DMS53 (cell line): ENCODE measurements at places on chromosomes 2 and 18.
A peak's percentile ranks its signal among the peaks of the same experiment; 100 is the strongest.

GRCh38 chr2:84459944-84460429 is 907 bp upstream of the SUCLG1 start:
- no peak for DNase-seq

DNA sequence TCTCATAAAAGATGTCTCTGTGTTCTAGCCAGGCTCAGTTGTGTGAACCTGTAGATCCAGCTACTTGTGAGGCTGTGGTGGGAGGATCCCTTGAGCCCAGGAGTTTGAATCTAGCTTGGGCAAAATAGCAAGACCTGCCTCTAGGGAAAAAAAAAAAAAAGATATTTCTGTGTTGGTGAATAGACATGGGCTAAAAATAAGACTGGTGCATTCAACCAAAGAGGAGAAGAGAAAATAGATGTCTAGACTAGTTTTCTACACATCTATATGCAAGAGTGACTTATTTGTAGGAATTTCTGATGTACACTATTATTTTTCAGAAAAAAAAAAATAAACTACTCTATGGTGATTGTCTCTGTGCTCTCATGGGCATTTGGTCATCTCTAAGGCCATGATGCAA is 555.1 kb downstream of the BCL11A start:
- no peak for DNase-seq

DNA sequence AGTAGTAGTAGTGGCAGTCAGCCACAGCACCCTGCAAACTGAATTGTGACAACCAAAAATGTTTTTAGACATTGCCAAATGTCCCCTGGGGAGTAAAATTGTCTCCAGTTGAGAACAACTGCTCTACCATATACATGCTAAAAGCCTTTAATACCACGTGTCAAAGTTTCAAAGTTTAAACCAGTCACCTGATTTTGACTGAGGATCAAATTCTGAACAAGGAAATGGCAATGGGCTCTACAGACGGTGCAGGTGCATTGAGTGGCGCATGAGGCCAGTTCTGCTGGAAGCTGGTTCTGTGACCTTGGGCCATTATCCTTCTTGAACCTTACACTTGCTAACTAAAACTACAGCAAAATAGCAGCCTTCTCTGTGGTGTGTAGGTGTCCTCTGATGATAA is 85.0 kb downstream of the LIPG start:
- no peak for DNase-seq

DNA sequence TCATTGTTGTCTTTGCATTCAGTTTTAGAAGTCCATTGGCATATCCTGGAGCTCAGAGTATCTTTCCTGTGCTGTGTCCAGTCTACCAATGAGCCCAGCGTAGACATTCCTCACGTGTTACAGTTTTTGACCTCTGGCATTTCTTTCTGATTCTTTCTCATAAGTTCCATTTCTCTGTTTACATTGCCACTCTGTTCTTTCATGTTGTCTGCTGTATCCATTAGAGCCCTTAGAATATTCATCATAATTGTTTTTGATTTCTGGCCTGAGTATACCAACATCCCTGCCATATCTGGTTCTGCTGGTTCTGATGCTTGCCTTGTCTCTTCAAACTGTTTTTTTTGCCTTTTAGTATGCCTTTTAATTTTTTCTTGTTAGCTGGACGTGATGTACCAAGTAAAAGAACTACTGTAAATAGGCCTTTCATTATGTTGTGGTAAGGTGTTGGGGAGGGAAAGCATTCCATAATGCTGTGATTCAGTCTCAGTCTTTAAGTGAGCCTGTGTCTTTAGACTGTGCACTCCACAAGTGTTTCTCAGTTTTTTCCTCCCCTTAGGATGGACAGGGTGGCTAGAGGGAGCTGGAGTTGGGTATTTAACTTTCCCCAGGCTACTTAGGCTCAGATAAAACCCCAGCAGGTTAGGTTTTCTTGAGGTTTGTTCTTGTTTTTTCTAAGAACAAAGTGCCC is 35.6 kb downstream of the CEP192 start:
- DNase-seq = no peak

DNA sequence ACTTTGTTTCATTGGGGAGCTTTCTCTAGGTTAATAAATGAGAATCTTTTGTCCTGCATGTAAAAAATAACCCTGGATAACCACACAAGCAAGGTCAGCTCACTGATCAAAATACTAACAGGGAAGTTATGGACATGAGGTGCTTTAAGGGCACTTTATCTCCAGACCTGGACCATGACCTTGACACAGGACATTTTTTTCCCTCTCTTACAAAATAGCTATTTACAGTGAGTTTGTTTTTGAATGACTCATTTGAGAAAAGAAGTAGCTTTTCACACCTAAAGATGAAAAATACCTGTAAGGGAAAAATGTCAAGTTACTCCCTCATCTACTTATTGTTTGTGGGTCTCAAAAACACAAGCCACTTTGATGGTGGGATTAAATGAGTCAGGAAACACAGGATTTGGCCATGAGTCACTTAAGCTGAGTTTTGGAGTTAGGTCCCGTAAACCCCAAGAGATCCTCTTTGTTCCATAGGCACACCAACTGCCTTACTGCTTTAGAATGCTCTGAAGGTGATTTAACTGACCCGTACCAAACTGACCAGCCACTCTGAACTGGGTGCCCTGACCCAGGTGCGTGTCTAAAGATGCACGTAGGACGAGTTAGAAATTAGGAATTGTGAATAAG is 479.3 kb upstream of the NXPH2 start:
- peak; percentile 0 for DNase-seq

DNA sequence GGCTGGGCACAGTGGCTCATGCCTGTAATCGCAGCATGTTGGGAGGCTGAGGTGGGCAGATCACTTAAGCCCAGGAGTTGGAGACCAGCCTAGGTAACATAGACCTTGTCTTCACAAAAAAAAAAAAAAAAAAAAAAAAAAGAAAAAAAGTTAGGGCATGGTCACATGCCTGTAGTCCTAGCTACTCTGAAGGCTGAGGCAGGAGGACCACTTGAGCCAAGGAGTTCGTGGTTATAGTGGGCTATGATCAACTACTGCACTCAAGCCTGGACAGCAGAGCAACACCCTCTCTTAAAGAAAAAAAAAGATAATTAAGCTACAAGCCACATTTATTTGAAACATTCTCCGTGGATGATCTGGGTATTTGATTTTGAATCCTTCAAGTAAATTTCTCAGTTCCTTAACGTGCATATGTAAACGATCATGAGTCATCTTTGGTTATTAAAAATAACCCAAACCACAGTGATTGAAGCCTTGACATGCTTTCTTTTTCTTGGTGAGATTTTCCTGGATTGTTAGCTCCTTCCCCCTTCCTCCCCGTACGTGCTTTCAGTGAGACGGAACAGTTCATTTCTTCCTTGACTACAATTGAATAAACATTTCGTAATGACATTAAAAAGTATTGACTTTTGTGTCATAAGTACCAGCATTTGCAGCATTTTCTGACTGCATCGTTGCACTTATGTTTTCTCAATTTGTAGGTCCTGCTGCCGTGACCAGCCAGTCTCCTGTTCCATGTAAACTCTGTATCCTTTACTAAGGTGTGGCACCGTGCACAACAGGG is 20.3 kb downstream of the RMC1 start:
- no peak for DNase-seq

- peak; percentile 20 for DNase-seq
These were observed 1.5 kb downstream of the ZC3H8 start for GRCh38 chr2:112253261-112253815.

GRCh38 chr2:62441421-62441820 is 64.6 kb downstream of the TMEM17 start:
- DNase-seq = no peak

- DNase-seq = no peak
These were observed 85.6 kb downstream of the FBXO15 start for GRCh38 chr18:74062037-74062436.
